ENCODE measurements at places on chromosomes 7 and 10. TPM values are rescaled to one million over a fixed set of nuclear protein-coding genes. Genes with fewer than 3 reads are reported as not detected.
A peak's percentile ranks its signal among the peaks of the same experiment; 100 is the strongest.

GHRHR gene
- total RNA-seq = not detected

GRCh38 chr10:125130916-125131315, 29.4 kb downstream of the CTBP2 start:
- no peaks in the 10 kb centered on the region for H3K4me1 ChIP-seq
- no peaks in the 10 kb centered on the region for H3K36me3 ChIP-seq
- no peak for DNase-seq
- no peak overlapping the region for H3K4me3 ChIP-seq
- no peaks in the 10 kb centered on the region for H3K27me3 ChIP-seq

GRCh38 chr7:46522354-46522906, 601.4 kb upstream of the IGFBP3 start:
- H3K4me3 ChIP-seq = no peak overlapping the region
- H3K27ac ChIP-seq = no peak overlapping the region
- DNase-seq = no peak
- H3K36me3 ChIP-seq = no peaks in the 10 kb centered on the region
- no peaks in the 10 kb centered on the region for H3K27me3 ChIP-seq

DNA sequence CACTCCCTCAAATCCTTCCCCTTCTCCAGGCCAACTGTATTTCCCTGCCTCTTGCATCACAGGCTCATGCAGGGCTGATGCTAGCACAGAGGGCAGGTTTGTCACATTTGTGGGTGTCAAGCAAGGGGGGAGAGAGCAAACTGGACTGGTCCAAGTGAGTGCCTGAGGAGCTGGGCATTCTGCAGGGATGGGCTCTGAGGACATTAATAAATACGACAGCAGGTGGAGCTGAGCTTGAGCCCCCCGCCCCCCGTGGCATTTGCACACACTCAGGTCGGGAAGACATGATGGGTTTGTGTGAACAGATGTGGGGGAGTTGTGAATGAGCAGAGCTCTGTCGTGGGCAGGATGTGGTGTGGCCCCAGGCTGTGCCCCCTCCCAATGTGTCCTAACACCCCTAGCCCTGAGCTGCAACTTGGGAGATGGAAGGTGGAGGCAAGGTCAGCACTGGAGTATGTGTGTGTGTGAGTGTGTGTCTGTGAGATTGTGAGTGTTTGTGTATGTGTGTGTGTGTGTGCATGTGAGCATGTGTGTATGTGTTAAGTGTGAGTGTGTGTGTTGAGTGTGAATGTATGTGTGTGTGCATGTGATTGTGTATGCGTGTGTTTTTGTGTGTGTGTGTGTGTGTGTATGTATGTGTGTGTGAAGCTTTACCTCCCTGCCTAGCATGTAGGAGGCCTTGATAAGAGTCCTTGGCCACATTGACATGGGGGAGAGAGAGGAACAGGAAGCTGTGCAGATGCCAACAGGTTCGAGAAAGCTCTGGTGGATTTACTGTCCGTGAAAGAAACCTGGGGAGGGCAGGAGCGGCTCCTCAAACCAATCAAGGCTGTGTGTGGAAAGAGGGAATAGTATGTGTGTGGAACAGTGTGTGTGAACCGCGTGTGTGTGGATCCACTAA, 9.1 kb downstream of the RASSF4 start:
- H3K27ac ChIP-seq = no peak overlapping the region
- H3K36me3 ChIP-seq = no peaks in the 10 kb centered on the region
- H3K27me3 ChIP-seq = no peaks in the 10 kb centered on the region

- H3K36me3 ChIP-seq = no peaks in the 10 kb centered on the region
- no peak overlapping the region for H3K4me3 ChIP-seq
- H3K4me1 ChIP-seq = peaks cover 7% of the 10 kb centered on the region
- no peak overlapping the region for H3K27ac ChIP-seq
These were observed 27.9 kb downstream of the C7orf25 start for GRCh38 chr7:42883950-42884349.

DNA sequence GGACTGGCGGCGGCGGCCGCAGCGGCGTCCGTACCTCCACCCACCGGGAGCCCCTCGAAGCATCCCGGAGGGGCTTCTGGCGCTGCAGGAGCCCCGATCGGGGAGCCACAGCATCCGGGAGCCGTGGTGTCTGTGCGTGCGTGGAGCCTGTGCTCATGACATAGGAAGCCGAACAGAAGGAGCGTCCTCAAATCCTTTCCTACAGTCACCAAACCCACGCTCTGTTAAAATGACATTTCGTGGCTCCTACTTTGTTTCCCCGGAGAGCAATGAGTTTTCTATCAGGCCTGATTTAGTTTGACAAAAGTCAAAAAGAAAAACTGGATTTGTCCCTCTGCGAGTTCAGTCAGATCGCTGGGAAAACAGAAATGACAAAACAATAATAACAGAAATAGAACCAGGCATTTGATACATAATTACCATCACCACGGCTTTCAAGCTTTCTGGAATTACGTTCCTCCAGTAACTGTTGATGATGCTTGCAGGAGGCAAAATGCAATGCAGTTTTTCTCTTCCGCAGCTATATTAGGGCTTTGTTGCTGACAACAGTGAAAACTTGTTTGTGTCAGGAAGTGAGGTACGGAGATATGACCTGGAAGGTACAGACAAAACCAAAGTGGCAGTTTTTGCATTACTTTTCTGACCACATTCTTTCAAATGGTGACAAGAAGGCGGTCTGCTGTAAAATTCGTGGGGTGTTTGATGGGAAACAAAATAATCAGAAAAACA, 219.3 kb upstream of the MKLN1 start:
- H3K27me3 ChIP-seq = peaks cover 49% of the 10 kb centered on the region
- H3K4me1 ChIP-seq = peaks cover 23% of the 10 kb centered on the region
- peak overlapping the region; percentile 88 for H3K4me3 ChIP-seq
- peak overlapping the region; percentile 85 for H3K27ac ChIP-seq

GRCh38 chr10:4677296-4678021, 148.5 kb upstream of the AKR1E2 start:
- no peaks in the 10 kb centered on the region for H3K27me3 ChIP-seq
- peaks cover 11% of the 10 kb centered on the region for H3K4me1 ChIP-seq
- peak; percentile 48 for DNase-seq

Data from hepatocyte (in vitro differentiated cells).